ENCODE measurements at places on chromosomes 7 and 10.

DNA sequence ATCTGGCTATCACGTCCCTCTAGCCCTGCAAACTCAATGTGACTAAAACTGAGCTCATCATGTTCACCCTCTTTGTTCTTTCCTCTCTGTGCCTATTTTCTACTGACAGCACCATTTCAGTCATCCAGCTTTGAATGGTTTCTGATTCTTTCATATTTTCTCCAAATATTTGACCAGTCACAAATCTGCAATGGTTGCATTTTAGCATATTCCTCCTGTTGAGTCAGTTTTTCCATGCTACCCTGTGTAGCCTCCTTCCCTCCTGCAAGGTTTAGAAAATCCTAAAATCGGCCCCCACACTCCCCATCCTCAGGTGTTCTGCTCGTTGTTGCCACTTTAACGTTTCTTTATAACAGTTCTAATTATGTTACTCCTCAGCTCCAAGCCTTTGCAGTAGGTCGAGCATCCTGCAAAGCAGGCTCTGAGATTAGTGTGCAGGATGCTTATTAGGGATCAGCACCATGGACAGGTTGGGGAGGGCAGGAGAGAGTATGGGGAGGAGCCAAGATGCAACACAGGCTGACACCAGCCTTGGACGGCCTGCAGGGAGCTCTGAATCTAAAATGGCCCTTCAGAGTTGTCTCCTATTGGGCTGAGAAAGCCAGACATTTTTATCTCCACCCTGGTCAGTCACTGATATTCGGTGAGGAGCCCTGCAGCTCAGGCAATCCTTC is 531.0 kb upstream of the COBL start:
- DNase-seq, result no peak

- no peak for DNase-seq
Observed at GRCh38 chr10:114174695-114175188, 739 bp upstream of the CCDC186 start.

- no peak for DNase-seq
Observed at GRCh38 chr10:4191354-4191753, 406.3 kb upstream of the KLF6 start.

- no peak for DNase-seq
Observed at GRCh38 chr10:12056748-12057147, 12.0 kb upstream of the DHTKD1 start.

- DNase-seq, result no peak
Observed at GRCh38 chr10:71717551-71717951, 2.0 kb downstream of the C10orf105 start.

DNA sequence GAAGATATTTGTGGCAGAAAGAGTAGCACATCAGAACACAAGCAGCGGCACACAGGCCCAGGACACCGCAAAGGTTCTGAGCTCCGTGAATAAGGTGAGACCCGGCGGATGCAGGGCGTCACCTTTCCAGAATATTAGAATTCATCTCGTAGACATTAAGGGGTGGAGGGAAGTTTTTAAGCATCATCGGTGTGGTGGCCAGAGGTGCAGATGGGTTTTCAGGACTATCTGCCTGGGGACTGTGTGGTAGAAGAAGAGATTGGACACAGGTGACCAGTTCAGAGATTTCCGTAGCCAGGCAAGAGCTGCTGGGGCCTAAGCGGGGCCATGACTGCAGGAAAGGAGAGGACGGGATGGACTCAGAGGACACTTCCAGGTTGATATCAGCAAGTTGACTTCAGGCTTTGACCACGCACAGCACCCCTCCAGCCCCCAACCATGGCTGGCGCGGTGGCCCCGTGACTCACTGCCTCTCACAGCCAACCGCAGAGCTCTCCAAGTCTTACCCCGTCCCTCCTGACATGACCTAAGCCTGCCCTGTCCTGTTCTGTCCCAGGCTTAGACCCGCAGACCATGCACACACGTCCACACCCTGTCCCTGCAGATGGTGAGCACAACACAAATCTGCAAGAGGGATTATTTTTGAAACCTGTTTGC is 97.2 kb downstream of the OAT start:
- no peak for DNase-seq

- DNase-seq, result no peak
Observed at GRCh38 chr10:30550967-30551815, 78.4 kb downstream of the LYZL2 start.

- peak; percentile 92 for DNase-seq
Observed at GRCh38 chr7:74206589-74207120, 3.2 kb upstream of the LAT2 start.

DNA sequence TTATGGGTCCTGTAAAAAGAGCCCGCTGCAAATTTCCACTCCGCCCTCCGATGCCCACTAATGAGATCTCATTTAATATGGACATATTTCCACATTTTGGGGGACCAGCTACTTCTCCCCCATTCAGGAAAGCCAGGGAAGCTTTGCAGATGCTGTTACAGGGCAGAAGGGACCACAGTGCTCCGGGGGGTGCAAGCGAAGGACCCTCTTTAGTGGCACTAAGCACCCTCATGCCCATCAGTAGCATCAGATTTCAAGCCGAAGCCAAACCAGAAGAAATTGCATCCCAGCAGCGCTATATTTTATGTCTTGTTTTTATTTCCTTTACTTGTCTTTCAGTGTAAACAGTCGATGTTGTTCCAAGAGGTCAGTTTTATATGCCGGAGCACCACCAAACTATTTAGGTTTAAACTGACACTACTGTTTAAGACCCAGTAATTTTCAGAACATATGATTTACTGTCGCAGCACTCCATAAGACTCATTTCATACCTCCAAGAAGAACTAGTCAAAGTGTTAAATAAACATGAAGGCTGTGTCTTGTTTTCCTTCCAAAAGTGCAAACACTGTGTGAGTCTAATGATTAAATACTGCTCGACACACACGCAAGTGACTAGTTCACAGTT is 122.2 kb upstream of the MGMT start:
- DNase-seq, result no peak

GRCh38 chr10:61028861-61029361 is 84.9 kb upstream of the RHOBTB1 start:
- DNase-seq, result no peak

- no peak for DNase-seq
Observed at GRCh38 chr10:121231079-121231478, 367.2 kb downstream of the FGFR2 start.

DNA sequence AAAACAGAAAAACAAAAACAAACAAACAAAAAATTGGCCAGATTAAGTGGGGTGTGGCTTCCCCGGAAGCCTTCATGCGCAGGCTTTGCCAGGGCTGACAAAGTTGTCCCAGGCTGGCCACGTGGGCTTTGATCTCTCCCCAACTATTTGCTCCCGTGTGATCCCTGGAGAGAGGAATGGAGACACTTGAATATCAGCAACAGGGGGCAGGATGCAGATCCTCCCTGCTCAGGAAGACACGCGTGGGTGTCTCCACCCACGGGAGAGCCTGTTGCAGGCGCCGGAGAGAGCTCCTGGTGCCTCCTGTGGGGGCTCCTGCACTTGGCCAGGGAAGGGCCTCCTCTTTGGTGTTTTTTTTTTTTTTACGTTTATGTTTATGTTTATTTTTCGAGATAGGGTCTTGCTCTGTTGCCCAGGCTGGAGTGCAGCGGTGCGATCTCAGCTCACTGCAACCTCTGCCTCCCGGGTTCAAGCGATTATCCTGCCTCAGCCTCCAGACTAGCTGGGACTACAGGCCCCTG is 19.0 kb downstream of the TRIM56 start:
- DNase-seq, result no peak

DNA sequence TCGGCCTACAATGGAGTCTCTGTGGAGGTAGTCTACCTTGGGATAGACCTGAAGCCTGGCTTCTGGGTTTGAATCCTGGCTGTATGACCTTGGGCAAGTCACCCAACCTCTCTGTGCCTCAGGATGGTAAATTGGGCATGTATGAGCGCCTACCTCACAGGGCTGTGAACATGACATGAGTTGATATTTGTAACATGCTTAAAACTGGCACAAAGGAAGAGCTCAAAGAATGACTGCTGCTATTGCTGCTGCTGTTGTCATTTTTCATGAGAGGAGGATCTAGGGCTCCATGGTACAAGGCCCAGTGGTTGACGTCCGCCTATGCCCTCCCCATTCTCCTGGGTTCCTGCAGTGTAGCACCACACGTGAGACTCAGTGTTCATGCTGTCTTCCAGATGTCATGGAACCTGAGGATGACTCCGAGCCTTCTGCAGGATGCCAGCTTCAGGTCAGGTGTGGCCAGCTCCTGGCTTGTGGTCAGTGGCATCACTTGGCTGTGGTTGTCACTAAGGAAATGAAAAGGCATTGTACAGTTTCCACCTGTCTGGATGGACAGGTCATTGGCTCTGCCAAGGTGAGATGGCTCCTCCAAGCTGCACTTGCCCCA is 95.0 kb downstream of the WDFY4 start:
- no peak for DNase-seq

- DNase-seq, result peak; percentile 38
Observed at GRCh38 chr10:108544500-108545120, 1378.7 kb downstream of the XPNPEP1 start.

GRCh38 chr7:45698303-45699014 is 124.3 kb downstream of the ADCY1 start:
- DNase-seq, result no peak

GRCh38 chr7:41156268-41156667 is 546.6 kb downstream of the INHBA start:
- DNase-seq, result no peak

GRCh38 chr7:131232768-131233167 is 94.9 kb upstream of the MKLN1 start:
- DNase-seq, result no peak

GRCh38 chr7:73706126-73707044 is 13.1 kb downstream of the STX1A start:
- no peak for DNase-seq

- no peak for DNase-seq
Observed at GRCh38 chr7:149278396-149278795, 16.4 kb downstream of the ZNF783 start.

- DNase-seq, result no peak
Observed at GRCh38 chr7:129493555-129493954, 8.8 kb upstream of the SMKR1 start.

- no peak for DNase-seq
Observed at GRCh38 chr7:142469696-142470543, 212.1 kb upstream of the PRSS58 start.

DNA sequence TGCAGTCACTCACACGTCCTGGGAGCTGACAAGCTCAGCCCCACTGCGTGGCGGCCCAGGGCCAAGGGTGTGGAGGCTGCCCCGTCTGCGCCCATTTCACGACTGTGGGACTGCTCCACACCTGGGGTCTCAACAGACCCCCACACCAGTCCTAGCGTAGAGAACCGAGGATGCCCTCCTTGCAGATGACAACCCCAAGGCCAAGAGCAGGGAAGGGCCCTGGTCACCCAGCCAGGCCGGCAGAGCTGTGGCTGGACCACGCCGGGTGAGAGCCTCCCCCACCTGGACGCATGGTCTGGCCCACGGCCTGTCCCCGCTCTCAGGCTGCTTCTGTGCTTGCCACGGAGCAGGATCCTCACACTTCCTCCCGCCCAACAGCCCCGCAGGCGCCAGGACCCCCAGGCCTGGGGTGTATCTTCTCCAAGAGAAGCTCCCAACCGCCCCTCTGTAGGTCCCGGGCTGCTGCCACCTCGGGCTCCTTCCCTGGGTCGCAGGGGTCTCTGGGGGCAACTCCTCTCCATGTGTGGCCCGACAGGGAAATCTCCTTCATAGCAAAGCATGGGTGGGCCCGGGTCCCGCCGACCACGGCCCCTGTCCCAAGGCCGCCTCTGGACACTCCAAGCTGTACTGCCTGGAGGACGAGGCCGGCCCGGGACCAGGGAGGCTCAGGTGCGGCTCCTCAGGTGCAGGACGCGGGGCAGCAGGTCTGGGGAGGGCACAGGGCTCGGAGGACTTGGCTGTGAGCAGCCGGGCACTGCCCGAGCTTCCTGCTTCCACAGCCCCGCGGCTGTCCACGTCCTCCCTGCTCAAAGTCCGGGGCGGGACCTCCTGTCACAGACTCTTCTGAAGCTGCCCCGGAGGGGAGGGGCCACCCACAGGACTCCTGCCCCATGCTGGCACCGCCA is 88.8 kb downstream of the FOXL3 start:
- peak; percentile 1 for DNase-seq

GRCh38 chr7:128939861-128940410 is 2.2 kb downstream of the IRF5 start:
- no peak for DNase-seq

DNA sequence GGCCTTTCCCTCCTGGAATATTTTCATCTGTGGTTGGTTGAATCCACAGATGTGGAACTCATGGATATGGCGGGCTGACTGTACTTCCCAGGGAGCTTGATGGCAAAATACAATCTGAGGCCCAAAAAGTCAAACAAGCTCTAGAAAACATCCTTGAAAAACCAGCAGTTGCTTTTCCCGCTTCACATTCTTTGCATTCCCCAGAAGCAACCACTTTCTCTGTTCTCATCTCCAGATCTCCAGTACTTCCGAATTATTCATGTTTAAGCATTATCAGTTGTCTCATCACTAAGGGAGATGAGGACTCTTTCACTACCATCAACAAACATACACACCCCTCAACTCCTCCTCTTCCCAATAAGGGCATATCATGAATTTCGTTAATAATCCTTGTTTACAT is 55.3 kb downstream of the KIF5B start:
- DNase-seq, result no peak

- no peak for DNase-seq
Observed at GRCh38 chr10:113958631-113959382, 84.9 kb upstream of the ADRB1 start.

DNA sequence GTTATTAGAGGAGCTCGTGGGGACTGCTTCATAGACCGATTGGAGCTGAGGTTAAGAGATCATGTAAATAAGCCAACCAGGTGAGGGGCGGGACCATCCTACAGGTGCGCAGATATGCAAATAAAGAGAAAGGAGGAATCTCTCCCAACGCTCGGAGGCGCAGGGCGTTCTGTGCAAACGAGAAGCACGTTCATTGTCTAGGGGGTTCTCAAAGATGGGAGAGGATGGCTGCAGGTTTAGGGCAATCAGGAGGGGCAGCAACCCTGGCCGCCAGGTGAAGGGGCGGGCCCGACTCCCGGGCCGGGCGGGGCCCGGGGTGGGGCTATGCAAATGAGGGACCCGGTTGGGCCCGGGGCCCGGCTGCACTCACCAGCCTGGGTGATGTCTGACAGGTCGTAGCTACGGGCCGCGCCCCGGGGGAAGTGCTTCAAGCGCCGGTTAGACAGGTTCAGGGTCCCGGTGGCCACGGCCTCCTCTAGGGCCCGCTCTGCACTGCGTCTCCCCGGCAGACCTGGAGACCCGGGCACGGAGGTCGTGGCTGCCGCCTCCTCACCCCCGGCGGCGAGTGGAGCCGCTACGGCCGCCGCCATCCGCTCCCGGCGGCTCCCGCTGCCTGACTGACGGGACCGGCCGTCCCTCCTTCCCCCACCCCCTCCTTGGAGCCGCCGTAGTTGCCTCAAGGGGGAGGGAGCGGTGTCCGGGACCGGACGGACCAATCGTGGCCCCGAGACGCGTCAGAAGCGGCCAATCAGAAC is at the start of gene LRCH4:
Gene LRCH4, minus strand, starts transcription at position 619 of the 755 bp plus-strand sequence. Its CDS starts 29 bp downstream, at position 590.
- no peak for DNase-seq

- no peak for DNase-seq
Observed at GRCh38 chr10:112383325-112383724, 9.4 kb downstream of the ACSL5 start.

DNA sequence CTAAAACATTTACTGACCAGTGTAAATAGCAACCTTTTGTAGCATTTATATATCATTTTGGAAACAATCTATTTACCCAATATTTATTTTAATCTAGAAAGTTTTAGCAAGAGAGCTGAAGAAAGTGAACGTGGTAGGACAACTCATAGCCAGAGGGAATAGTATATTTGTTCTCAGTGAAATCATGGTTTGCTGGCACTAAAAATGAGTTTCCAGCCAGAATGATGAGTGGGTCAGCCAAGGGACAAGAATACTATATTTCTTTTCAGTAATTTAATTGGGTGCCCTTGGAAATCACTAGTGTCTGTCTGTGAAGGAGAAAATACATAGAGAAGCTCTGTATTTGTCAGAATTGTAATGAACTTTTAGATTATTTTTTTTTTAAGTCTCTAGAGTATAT is 74.9 kb downstream of the MINPP1 start:
- DNase-seq, result no peak
